Stimulated activated CD8-positive, alpha-beta memory T cell treated with anti-CD3 and anti-CD28 coated beads, Interleukin-4, amount 100 ng/mL, for 4 hours (primary cell): ENCODE measurements at places on chromosomes 5 and 9.

DNA sequence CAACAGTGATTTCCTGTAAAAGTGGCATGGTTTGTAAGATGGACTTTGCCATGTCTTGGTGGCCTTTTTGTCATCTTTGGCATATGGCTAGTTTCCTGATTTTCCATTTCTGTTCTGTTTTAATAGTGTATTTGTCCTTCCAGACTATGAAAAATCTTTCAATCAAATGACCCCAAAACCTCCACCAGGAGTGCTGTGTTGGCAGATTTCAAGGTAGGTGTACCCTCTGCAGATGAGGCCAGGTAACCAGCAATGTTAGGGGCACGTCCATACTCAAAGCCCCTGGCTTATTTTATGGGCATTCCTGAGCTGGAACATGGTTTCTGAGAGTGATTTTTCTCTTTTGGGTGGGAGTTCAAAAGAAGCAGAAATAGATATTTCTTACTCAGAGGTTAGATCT is 15.2 kb upstream of the MAP1B start:
- DNase-seq, result no peak

GRCh38 chr9:34690983-34691935 is at the start of gene CCL19:
CCL19 (minus strand) TSS chr9:34691276; CDS start chr9:34691139, 137 bp downstream.
- no peak for DNase-seq

DNA sequence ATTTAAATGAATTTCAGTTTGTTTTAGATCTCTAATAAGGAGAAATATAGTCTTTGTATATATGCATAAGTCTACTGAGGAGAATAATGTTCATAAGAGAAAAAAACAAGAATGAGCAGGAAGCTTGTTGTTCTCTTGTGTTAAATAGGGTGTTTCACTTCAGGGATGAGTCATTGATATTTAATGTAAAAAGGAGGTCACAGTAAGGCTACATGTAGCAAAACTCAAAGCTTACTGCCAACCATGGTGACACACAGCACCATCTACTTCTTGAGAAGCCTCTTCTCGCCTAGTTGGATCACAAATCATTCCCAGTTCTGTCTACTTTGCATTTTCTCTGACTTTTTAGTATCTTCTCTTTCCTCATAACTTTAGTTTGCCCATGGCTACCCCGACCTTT is 1466.0 kb upstream of the C9orf72 start:
- no peak for DNase-seq

GRCh38 chr5:132238169-132238744 is 10.6 kb upstream of the P4HA2 start:
- DNase-seq, result peak; percentile 50

DNA sequence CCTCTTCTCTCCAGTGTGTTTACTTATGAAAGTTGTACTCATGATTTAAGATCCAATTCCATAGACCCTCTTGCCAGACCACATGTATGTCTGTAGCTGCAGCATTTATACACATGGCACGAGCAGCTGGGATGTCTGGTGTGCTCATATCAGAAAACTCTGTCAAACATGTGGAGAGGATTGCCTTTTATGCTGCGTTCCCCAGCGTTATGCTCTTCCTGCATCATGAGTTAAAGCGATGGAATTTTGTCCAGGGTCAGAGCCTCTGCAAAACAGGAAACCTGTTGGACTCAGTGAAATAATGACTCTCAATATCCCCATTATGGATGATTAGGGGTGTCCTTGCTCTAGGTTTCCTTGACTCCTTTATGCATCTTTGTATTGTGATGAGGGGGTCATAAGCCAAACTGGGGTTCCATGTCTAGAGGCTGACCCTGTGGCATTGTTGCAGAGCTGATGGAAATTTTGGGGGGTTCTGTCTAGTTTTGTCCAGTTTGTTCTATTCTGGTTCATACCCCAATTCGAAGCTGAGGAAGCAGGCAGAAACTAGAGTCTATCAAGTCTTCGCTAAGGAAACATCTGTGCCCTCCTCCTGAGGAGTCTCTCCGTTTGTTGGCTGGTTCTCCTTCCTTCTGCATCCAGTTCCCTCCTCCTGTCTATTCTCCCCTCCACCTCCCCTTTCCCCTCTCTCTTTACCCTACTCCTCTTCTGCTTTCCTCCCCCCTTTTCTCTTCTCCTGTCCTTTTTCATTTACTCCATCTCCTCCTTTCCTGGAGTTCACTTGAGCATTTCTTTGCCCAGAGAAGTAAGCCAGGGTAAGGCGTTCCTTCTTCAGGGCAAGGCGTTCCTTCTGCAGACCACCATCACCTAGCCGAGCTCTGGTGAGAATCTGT is 252.8 kb downstream of the MAST4 start:
- DNase-seq, result no peak

DNA sequence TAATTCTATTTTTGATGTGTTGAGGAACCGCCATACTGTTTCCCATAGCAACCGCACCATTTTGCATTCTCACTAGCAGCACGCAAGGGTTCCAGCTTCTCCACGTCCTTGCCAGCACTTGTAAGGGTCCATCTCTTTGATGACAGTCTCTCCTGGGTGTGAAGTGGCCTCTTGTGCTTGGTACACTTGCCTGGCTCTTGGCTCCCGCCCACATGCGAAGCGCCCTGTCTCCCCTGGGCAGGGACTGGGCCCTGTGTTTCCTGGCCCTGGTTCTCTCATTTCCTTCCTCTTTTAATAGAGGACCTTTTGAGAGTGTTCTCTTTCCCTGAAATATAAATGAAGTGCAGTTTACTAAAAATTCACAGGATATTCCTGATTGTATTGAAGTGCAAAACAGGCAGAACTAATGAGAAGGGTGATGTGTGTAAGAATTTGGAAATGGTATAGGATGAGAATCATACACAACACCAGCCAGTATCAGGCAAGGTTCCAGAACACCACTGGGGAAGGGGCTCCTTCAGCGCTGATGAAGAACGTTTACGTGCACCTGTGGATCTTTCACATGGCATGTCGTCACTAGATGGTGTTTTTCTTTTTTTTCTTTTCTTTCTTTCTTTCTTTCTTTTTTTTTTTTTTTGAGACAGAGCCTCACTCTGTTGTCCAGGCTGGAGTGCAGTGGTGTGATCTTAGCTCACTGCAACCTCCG is 73.0 kb downstream of the EHMT1 start:
- DNase-seq, result no peak

DNA sequence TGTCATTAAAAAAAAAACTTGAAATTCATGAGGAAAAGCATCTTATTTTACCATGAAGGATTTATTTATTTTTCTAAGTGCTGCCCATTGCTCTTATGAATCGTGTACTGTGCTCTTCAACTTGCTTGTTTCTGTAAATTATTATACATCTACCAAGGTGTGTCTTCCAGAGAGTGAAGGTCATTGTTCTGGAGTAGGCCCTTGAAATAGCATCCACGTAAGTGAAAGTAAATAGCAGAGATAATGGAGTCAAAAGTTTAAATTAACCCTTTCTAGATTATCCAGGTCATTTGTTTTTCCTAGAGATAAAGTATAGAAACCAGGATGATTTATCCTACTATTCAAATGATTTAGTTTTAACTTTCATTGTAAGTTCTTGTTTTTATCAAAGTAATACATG is 473.1 kb downstream of the DIRAS2 start:
- DNase-seq, result no peak

DNA sequence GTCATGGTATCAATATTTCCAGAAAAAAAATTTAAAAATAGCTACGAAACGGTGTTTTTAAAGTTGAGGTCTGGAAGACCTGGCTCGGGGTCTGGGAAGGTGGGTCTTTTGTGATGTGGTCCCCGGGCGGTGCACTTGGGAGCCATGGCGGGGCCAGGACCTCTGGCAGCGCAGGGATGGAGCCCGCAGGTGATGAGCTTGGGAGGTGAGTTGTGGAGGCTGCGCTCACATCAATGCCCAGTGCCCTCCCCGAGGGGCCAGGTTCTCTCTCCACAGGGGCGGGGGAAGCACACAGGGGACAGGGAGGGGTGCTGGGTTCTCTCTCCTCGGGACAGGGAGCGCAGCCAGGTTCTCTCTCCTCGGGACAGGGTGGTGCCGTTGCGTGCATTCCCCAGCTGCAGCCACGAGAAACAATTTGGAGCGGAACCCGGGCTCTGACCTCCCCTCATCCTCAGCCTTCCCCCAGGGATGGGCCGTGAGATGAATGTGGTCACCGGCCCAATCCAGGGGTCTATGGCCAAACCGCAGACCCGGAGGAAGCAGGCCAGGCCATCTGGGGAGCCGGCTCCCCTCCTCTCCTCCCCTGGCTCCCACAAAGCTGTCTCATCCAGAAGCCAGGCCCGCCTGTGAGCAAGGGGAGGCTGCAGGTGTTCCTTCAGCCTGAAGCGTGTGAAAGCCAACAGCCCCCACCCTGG is 25.8 kb downstream of the DBH start:
- DNase-seq, result no peak

DNA sequence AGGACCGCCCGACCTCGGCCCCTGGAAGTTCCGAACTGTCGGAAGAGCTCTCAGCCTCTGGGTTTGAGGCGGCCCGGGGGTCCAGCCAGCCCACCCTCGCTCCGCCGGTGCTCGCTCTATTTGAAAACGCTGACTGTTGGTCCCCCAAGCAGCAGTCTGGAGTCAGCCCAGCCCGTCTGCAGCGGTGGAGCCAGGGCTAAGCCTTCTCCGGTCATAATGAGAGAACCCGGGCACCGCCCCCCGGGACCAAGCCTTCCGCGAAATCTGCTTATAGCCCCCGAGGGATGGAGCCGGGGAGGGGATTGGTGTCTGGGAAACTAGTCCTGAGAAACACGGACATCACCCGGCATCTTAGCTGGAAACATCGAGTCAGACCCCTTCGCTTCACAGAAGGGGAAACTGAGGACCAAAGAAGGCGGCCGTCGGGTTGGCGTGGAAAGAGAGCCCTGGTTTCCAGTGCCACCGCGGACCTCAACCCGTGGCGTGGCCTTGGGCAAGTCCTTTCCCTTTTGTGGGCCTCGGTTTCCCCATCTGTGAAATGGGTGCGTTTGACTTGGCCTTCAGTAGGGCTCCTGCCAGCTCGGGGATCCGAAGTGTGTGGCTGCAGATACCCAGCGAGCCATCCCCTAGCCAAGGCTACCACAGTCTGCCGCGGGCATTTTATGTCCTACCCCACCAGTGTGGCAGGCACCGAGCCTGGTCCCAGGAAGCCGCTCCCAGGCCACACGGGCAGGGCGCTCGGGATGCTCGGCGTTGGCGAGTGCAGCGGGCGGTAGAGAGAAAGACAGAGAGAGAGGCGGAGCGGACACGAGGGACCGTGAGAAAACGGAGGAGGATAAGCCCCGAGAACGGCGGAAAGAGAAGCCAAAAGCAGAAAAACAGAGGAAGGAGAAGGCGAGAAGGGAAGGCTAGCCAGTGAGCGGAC is 857 bp downstream of the ADAM19 start:
- no peak for DNase-seq

DNA sequence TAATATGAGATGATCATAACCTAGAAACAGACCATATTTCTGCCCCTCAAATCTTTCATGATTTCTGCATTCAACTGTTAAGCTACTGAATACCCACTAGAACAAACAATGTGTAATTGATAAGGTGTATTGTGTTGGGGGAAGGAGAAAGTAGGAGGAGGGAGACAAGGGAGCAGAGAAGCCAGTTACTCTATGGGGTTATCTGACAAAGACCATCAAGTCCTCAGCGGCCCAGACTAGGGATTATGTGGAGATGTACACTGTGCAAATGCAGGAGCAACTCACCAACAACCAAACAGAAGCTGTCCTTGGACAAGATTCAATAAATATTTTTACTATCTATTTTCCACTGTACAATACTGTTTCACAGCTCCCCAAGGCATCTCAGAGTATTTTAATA is 2.7 kb downstream of the NRG2 start:
- no peak for DNase-seq

- DNase-seq, result no peak
Observed at GRCh38 chr9:34585946-34586669, 3.4 kb downstream of the CNTFR start.

- DNase-seq, result no peak
Observed at GRCh38 chr9:33138768-33139167, 28.4 kb downstream of the B4GALT1 start.

- no peak for DNase-seq
Observed at GRCh38 chr5:84378961-84379360, 5.7 kb downstream of the EDIL3 start.

DNA sequence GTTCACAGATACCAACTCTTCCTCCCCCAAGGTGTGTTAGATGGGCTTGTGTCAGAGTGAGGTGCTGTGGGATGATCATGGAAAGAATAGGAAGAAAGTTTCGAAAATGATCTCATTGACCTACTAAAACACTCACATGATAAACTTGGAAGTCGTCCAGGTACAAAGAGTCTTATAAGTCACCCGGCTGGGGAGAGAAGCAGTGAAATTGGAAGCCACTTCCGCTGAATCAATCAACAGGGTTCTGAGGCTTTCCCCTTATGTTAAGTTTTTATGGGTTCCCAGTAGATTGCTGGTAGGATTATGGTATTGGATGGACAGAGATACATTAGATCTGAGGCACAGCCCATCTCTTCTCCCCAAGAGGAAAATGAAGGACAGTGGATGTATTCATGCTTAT is 218.8 kb upstream of the MSX2 start:
- no peak for DNase-seq
